ENCODE measurements at places on chromosomes 2 and 18. TPM values are rescaled to one million over a fixed set of nuclear protein-coding genes. Genes with fewer than 3 reads are reported as not detected.

The AKAIN1 gene
- not detected for total RNA-seq

The DIS3L2 gene
- 34.6 TPM for total RNA-seq

The NR4A2 gene
- 1.9 TPM for total RNA-seq

The ALKAL2 gene
- 0.80 TPM for total RNA-seq

The SCN7A gene
- not detected for total RNA-seq

The SH3BP4 gene
- total RNA-seq: not detected

The NEB gene
- 0.64 TPM for total RNA-seq

The HOXD1 gene
- not detected for total RNA-seq

The BMP10 gene
- 0.09 TPM for total RNA-seq

The CLEC4F gene
- not detected for total RNA-seq

The CHST9 gene
- not detected for total RNA-seq

The SDC1 gene
- 0.14 TPM for total RNA-seq

The PCARE gene
- total RNA-seq: not detected

The VIL1 gene
- total RNA-seq: not detected

The SERPINE2 gene
- total RNA-seq: 14.4 TPM

The C18orf32 gene
- 26.4 TPM for total RNA-seq

The DCC gene
- total RNA-seq: not detected

The SPEG gene
- total RNA-seq: 0.32 TPM

The CFAP210 gene
- not detected for total RNA-seq

The EMILIN1 gene
- total RNA-seq: 1.1 TPM

The TMEM18 gene
- 28.2 TPM for total RNA-seq

The SOCS6 gene
- 3.2 TPM for total RNA-seq

The SERPINB10 gene
- total RNA-seq: not detected

The HTR2B gene
- total RNA-seq: 1.2 TPM

The PRKAG3 gene
- total RNA-seq: not detected

The PAIP2B gene
- total RNA-seq: 0.89 TPM

The KRTCAP3 gene
- 3.8 TPM for total RNA-seq

The ABCG5 gene
- total RNA-seq: not detected

The CRYBA2 gene
- not detected for total RNA-seq

The PIKFYVE gene
- 39.0 TPM for total RNA-seq

The CHST10 gene
- 4.5 TPM for total RNA-seq

The STARD6 gene
- not detected for total RNA-seq

The GKN2 gene
- total RNA-seq: not detected

The TMEM178A gene
- total RNA-seq: not detected

The SIX3 gene
- 0.14 TPM for total RNA-seq

The NT5DC4 gene
- total RNA-seq: not detected

The DYSF gene
- not detected for total RNA-seq

The CD207 gene
- not detected for total RNA-seq

The GAREM2 gene
- total RNA-seq: 4.1 TPM

The RBKS gene
- total RNA-seq: 0.86 TPM

The NPHP1 gene
- not detected for total RNA-seq

The ORC4 gene
- 29.1 TPM for total RNA-seq

The RFTN2 gene
- not detected for total RNA-seq

The MRPL53 gene
- total RNA-seq: 105 TPM

The METTL21A gene
- total RNA-seq: 22.9 TPM

All from T-helper 2 cell treated with Interferon-gamma antibody and Interleukin-4, amounts not matched to agents 100 ng/mL and 5 ng/mL, for 36 hours (primary cell).